ENCODE measurements at places on chromosomes 5 and 9. TPM values are rescaled to one million over a fixed set of nuclear protein-coding genes. Genes with fewer than 3 reads are reported as not detected.

GRCh38 chr5:170154297-170154696, 48.6 kb downstream of the FOXI1 start:
- H3K4me1 ChIP-seq: peaks cover 27% of the 10 kb centered on the region
- no peaks in the 10 kb centered on the region for H3K27me3 ChIP-seq
- H3K4me3 ChIP-seq: no peak overlapping the region
- H3K27ac ChIP-seq: no peak overlapping the region
- DNase-seq: no peak
- H3K36me3 ChIP-seq: no peaks in the 10 kb centered on the region

Gene BRD9
- 58.9 TPM for total RNA-seq

DNA sequence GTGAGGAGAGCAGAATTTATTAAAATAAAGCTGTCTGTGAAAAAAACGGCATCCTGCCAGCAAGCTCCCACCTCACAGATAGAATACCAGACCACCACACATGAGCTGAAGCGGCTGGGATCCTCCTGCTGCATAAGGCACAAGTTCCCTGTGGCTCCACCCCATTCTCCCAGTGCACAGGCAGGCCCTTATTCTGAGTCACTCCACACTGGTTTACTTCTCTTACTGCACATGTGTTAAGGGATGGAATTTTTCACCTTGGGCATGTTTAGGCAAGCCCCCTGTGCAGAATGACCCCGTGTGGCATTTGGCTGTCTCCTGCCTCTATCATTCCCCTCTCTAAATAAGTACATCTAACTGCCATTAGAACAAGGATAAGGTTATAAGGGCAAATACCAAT, 115.0 kb upstream of the ELAVL2 start:
- H3K27ac ChIP-seq: no peak overlapping the region
- H3K36me3 ChIP-seq: peaks cover 2% of the 10 kb centered on the region
- no peaks in the 10 kb centered on the region for H3K4me1 ChIP-seq
- no peaks in the 10 kb centered on the region for H3K27me3 ChIP-seq
- no peak overlapping the region for H3K4me3 ChIP-seq
- no peak for DNase-seq

DNA sequence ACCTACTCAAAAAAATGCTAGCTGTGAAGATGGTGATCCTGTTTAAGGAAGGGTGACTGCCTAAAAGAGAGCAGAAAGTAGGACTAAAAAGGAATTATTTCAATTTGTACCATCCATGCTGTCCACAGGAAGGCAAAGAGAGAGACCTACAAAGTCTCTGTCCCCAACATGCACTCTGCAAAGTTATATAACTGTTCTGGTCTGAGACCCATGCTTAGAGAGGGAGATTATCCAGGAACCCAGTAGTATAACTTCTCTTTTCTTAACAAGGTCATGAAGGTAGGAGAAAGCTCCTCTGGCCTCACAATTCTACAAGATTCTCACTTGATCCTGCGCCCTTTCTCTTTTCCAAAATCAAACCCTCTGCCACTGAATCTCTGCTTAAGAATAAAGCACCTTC, 25.8 kb downstream of the SLC22A4 start:
- H3K36me3 ChIP-seq: peaks cover 3% of the 10 kb centered on the region
- H3K4me1 ChIP-seq: peaks cover 18% of the 10 kb centered on the region
- no peak overlapping the region for H3K4me3 ChIP-seq
- no peak overlapping the region for H3K27ac ChIP-seq
- H3K27me3 ChIP-seq: no peaks in the 10 kb centered on the region

Gene CDKN2B-AS1
- total RNA-seq: 10.8 TPM

DNA sequence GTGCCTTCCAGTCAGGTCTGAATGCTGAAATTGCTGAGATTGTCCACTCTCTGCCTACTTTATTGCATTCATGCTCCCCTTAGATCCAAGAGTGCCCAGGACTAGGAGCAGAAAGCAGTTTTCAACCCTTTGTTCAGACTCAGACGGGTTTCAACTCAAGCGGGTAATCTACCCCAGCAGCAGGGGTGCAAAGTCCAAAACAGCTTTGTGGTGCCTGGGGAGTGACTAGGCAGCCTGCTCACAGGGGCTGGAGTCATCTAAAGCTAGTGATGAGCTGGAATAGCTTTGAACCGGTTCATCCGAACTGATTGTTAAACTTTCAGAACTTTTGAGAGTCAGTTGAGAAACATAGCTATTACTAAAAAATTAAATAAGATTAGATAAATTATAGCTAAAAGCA, 71.0 kb upstream of the IQGAP2 start:
- H3K4me3 ChIP-seq: no peak overlapping the region
- peaks cover 2% of the 10 kb centered on the region for H3K36me3 ChIP-seq
- no peak for DNase-seq
- H3K27ac ChIP-seq: no peak overlapping the region

Gene MYORG
- total RNA-seq: 4.9 TPM

Gene PCDHGA10
- total RNA-seq: 30.7 TPM

DNA sequence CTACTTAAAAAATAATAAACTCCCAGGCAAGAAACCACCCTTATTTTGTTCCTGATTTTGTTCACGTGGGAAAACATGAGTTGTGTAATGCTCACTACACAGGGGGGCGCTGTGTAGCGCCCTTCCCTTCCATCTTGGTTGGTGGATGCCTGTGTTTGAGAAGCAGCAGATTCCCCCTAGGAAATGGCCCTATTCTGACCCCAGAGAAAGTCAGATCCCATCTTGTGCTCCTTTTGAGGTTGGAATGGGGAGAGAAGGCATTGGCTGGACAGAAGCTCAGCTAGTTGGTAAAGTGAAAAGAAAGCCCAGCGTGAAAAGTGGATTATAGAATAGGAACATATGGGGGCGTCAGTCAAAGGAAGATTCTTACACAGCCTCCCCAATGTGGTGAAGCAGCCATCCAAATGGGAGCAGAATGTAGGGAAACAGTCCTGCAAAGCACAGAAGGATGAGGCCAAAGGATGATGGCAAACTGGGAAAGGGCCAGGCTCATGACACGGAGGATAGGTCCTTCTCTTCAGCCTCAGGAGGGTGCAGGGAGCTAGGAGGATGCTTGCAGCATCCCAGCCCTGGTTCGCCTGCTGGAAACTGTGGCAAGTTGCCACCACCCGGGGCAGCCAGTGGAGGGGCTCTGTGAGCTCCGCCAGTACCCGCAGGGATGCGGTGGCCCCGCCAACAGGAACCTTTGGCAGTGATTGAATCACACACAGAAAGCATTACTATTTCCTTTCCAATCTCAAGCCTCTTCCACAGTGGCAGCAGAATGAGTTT, 314.2 kb upstream of the DAP start:
- no peaks in the 10 kb centered on the region for H3K36me3 ChIP-seq
- no peak overlapping the region for H3K27ac ChIP-seq
- H3K27me3 ChIP-seq: no peaks in the 10 kb centered on the region
- no peak overlapping the region for H3K4me3 ChIP-seq
- H3K4me1 ChIP-seq: no peaks in the 10 kb centered on the region

DNA sequence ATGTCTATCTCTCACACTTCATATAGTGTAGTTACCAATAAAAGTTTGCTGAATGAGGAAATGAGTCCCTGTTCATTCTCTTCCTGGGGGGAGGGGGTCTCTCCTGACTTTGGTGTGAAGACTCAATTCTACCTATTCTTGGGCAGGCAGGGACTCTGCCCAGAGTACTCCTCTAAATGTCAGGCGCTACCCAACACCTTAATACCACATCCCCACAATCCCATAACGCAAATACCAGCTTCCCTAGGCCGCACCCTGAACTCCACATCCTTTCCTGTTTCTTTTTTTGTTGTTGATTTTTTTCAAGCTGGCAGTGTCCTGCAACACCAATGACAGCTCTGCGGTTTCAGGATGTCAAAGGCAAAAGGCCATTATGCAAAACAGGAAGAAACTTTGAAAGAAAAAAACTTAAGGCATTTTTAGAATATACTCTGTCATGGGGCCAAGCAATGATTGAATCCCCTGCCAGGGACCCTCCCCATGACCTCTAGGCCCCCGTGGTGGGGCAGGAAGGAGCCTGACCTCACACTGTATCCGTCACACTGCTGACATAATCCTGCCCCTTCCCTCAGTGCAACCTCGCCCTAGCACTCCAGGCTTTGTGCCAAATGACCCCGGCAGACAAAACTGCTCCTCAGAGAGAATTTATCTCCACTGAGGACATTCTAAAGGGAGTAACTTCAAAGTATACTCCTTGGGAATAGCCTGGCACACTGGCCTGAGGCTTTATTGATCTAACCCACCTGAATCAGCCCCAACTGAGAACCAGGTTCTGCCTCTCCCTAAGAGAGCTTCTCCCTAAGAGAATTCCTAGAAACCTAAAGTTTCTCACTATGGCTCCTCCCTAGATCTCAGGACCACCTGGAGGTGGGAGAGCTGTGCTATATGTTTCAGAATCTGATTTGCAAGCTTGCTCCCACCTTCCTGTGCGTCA, 8.0 kb downstream of the B4GALT1 start:
- H3K4me1 ChIP-seq: peaks cover 84% of the 10 kb centered on the region
- H3K36me3 ChIP-seq: no peaks in the 10 kb centered on the region
- H3K27ac ChIP-seq: peak overlapping the region; percentile 98

Gene ARSI
- 19.1 TPM for total RNA-seq

Gene FBXL7
- total RNA-seq: 68.8 TPM

Gene GRIN1
- total RNA-seq: 0.99 TPM

DNA sequence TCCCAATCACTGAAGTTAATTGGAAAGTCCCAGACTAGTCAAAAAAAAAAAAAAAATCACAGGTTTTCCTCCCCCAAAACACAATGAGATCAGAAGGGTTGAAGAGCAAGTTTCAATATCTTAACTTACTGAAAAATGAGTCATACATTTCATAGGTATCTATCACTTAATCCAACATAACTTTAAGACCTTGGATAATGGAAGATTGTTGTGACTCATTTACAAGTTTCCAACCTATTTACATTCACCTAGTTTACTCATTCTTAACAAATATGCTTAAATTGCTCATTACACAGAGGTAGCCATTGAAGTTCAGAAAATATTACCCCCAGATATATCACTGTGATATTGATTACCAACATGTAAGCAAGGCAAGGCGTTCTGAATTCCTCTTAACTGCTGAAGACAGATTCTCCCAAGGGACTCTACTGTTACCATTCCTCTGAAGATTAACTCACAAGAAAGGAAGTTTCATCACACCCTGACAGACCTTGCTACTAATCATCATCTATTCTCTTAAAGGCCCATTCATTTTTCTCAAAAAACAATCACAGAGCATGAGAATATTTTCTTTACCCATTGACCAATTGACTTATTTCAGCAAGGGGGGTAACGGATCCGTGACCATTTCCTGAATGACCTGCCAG, 563.8 kb downstream of the TLE1 start:
- no peaks in the 10 kb centered on the region for H3K27me3 ChIP-seq
- peaks cover 12% of the 10 kb centered on the region for H3K4me1 ChIP-seq

DNA sequence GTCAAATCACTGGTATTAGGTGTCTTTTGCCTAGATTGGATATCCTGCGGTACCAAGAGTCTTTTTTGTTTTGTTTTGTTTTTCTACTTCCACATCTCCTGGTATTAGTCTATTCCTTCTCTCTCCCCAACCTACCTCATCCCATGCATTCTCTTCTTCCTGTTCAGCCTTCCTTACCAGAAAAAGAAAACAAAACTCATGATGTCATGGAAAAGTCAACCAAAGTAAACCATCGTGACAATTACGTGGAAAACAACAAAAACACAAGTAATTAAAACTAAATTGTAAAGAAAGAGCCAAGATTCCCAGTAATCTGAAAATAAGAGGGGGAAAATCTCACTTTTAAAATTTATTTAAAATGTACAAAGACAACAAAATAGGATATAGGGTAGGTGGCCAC, 38.3 kb downstream of the TMEM167A start:
- no peak overlapping the region for H3K4me3 ChIP-seq
- no peak for DNase-seq
- H3K27me3 ChIP-seq: no peaks in the 10 kb centered on the region
- H3K4me1 ChIP-seq: peaks cover 38% of the 10 kb centered on the region

DNA sequence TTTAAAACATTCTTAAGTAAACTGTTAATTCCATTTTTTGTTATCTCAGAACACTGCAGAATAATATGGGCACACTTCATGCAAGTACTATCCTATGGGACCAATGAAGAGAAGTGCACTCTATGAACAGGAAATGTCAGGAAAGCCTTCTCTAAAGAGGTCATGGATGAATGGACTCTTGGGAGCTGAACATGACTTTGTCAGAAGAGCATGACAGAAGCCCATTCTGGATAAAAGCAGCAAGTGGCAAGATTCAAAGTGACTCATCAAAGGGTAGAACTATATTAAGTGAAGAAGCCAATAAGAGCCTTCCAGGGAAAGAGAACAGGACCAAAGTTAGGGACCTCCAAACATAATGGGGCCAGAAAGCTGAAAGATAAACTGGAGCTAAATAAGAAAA, 94.0 kb downstream of the RAPGEF6 start:
- no peak overlapping the region for H3K4me3 ChIP-seq
- DNase-seq: no peak
- H3K36me3 ChIP-seq: peaks cover 6% of the 10 kb centered on the region
- H3K27ac ChIP-seq: no peak overlapping the region
- H3K4me1 ChIP-seq: peaks cover 10% of the 10 kb centered on the region
- no peaks in the 10 kb centered on the region for H3K27me3 ChIP-seq

Gene MEIKIN
- total RNA-seq: not detected

GRCh38 chr5:96930589-96930988, 5.3 kb upstream of the LNPEP start:
- DNase-seq: no peak
- H3K4me3 ChIP-seq: no peak overlapping the region
- H3K27me3 ChIP-seq: no peaks in the 10 kb centered on the region
- peak overlapping the region; percentile 45 for H3K27ac ChIP-seq

DNA sequence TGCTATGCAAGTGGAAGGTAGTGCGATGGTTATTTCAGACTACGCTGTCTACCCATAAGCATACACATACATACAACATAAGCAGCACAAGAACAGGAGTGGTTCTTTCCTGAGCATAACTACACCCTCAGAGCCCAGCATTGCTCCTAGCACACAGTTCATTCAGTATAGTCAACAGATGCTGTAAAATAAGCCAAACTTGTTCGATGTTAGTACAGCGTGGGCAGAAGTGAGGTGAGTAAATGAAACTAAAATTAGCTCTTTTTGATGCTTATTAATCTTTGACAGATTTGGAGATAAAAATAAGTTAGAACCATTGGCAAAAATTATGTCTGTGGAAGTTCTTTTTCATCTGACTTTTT, 47.8 kb downstream of the S1PR3 start:
- peaks cover 4% of the 10 kb centered on the region for H3K4me1 ChIP-seq
- H3K27ac ChIP-seq: no peak overlapping the region
- H3K27me3 ChIP-seq: no peaks in the 10 kb centered on the region

DNA sequence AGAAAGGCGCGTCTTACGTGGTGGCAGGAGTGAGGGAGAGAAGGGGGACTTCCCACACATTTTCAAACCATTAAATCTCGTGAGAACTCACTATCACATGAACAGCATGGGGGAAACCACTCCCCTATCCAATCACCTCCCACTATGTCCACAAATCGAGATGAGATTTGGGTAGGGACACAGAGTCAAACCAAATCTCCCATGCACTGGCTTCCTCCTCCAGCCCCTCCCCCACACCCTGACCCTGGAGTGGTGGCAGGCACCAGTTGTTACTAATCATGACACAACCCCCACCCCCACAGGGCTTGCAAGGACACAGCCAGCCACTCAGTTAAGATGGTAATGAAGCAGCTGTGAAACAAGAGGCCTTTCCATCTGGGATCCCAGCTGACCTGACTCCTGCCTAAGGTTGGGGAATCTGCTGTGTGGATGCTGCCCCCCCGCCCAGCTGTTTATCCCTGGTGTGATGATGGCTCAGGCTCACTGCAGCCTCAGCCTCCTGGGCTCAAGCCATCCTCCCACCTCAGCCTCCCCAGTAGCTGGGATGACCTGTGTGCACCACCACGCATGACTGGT, 57.1 kb upstream of the FUBP3 start:
- DNase-seq: no peak
- no peaks in the 10 kb centered on the region for H3K36me3 ChIP-seq
- H3K27ac ChIP-seq: no peak overlapping the region
- no peak overlapping the region for H3K4me3 ChIP-seq
- peaks cover 3% of the 10 kb centered on the region for H3K4me1 ChIP-seq

Measured in mesothelial cell of epicardium (in vitro differentiated cells).